ENCODE measurements at places on chromosomes 5 and 9. TPM values are rescaled to one million over a fixed set of nuclear protein-coding genes. Genes with fewer than 3 reads are reported as not detected.

Gene SLC34A1
- 0.39 TPM for total RNA-seq

Gene IFNB1
- not detected for total RNA-seq

Gene WWC1
- total RNA-seq: 24.3 TPM

Gene RANBP17
- total RNA-seq: 244 TPM

Gene FRMD3
- total RNA-seq: 0.98 TPM

Gene MORN5
- total RNA-seq: not detected
